ENCODE measurements at places on chromosomes 4 and X.

GRCh38 chr4:87461281-87461700, 38.9 kb downstream of the NUDT9 start:
- DNase-seq = no peak

GRCh38 chr4:1451106-1451751, 45.0 kb upstream of the NKX1-1 start:
- no peak for DNase-seq

- DNase-seq = no peak
These were observed 20.4 kb upstream of the SEPSECS start for GRCh38 chr4:25180524-25181131.

DNA sequence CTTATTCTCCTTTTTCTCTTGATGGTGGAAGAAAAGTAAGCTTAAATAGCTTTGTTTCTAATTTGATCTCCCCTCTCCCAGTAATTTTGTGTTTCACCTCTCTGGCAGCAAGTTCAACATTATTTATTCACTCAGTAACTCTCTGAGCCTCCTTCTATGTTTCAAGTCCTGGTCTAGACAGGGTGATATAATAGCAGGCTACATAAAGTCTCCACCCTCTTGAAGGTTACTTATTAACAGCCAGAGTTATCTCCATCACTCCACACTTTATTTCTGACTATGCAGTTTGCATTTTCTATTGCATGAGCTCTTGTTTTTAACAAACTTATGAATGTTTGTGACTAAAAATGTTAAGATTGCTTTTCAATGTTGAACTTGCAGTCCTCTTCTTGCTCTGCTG, 17.8 kb upstream of the ANOS1 start:
- no peak for DNase-seq

DNA sequence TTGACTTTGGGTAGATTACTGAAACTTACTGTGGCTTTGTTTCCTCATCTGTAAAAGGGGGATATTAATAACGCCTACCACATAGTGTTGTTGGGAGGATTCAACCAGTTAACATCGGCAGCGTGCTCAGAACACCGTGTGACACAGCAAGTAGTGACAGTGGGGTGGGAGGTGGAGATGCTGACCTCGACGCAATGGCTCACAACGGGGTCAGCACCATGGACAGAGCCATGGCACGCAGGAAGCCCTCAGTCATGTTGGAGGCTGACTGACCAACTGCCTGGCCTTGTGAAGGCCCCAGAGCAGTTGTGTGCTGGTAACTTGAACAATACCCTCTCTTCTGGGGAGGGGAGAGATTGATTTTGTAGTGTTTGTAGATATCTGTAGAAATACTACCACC, 93.2 kb downstream of the WFS1 start:
- no peak for DNase-seq

DNA sequence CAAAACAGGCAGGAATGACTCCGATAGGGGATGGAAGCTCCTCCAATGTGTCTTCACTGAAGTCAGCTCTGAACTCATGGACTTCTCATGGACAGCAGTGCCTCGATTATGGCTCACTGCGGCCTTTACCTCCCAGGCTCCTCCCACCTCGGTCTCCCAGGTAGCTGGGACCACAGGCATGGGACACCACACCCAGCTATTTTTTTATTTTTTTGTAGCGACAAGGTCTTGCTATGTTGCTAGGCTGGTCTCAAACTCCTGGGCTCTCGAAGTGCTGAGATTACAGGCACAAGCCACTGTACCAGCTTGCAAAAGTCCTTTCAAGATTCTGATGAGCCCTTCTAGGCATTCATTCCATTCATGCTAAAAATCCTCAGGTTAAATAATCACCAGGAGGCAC, 181.5 kb downstream of the NSUN7 start:
- no peak for DNase-seq

- DNase-seq = no peak
These were observed 22.9 kb upstream of the CPE start for GRCh38 chr4:165355900-165356300.

GRCh38 chrX:78922754-78923153, 22.4 kb upstream of the P2RY10 start:
- DNase-seq = no peak

GRCh38 chr4:115918149-115918548, 804.7 kb upstream of the NDST4 start:
- no peak for DNase-seq

- DNase-seq = peak; percentile 82
These were observed 1.3 kb downstream of the AFF1 start for GRCh38 chr4:86935853-86936733.

GRCh38 chr4:153409924-153410501, 56.1 kb upstream of the TMEM131L start:
- DNase-seq = no peak
